Hematopoietic multipotent progenitor cell treated with erythropoietin and hydrocortisone succinate and interleukin-3 and kit ligand, for 15 days (in vitro differentiated cells): ENCODE measurements at places on chromosomes 7 and 10.

GRCh38 chr10:103990531-103990930, 23.6 kb downstream of the SLK start:
- no peak for DNase-seq

DNA sequence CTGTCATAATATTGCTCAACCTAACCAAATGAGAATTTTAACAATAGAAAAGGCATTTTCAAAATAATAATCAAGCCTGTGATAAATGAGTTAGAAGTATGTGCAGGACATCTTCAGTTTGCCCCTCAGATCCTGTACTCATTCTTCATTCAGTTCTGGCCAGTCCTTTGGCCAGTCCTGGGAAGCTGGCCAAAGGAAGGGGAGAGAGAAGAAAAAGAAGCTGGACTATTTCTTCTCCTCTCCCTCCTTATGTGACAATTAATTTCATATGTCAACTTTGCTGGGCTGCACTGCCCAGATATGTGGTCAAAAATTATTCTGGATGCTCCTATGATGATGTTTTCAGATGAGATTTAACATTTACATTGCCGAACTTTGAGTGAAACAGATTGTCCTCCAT, 31.6 kb upstream of the ITGB8 start:
- no peak for DNase-seq

GRCh38 chr10:30750971-30751677, 121.6 kb upstream of the LYZL2 start:
- no peak for DNase-seq

- peak; percentile 3 for DNase-seq
Measured at GRCh38 chr10:24360282-24361127, 151.6 kb downstream of the KIAA1217 start.

- DNase-seq, result no peak
Measured at GRCh38 chr7:30983914-30984247, 20.1 kb downstream of the GHRHR start.

DNA sequence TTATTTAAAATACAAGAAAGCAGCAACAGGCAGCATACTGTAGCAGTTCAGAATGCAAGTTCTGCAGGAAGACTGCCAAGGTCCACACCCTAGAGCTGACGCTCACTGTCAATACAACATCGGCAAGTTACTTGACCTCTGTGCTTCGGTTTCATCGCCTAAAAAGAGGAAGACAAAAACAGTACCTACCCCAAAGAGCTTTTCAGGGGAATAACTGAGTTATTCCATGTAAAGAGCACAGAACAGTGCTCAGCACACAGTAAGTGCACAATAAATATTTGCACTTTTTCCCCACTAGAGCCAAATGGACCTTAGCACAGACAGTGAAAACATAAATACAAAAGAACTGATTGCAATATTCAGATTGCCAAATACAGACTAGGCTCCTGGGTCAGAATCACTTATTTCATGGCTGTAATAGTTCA, 88.6 kb downstream of the USP6NL start:
- DNase-seq, result no peak

- DNase-seq, result no peak
Measured at GRCh38 chr7:139018910-139019309, 16.9 kb downstream of the ZC3HAV1L start.

DNA sequence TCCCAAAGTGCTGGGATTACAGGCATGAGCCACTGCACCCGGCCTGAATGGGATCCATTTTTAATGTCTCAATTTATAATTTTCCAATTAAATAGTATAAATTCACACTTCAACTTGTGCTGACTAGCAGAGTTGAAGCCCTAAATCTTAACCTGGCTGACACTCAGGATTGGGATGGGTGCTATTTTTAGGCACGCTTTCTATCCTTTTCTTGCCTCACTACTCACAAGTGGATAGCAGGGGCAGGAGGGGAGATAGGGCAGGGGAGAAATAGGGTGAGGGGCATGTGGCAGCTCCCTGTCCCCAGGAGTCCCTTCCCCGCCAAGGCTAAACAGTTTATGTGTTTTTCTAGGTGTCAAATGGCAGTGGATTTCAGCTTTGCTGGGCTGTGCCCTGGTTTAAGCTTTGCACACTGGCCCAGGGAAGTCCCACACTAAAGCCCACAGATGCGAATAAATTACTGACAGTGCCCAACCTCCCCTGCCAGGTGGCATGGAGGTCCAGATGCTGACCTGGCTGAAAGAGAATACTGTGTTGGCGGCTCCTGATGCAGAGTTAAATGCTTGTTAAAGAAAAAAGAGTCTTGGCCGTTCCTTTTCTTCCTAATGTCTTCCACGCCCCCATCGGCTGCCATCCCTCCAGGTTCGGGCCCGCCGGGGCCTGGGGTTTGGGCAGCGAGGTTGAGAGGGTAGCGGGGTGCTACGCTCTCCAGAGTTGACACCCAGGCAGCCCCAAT, 36.2 kb upstream of the EFCAB10 start:
- DNase-seq, result no peak

DNA sequence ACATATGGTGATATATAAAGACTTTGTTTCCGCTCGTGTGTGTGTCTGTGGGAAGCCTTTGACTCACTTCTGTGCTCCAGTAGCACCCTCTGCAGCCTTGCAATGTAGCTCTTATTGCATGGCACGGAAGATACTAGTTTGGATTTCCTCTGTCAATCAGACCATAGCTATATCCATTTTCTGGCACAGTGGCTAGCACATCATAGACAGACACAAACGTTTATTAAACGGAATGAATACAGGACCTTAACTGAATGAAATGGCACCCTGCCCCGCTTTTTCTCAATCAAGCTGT, 124.0 kb upstream of the PTPN20 start:
- DNase-seq, result peak; percentile 47

DNA sequence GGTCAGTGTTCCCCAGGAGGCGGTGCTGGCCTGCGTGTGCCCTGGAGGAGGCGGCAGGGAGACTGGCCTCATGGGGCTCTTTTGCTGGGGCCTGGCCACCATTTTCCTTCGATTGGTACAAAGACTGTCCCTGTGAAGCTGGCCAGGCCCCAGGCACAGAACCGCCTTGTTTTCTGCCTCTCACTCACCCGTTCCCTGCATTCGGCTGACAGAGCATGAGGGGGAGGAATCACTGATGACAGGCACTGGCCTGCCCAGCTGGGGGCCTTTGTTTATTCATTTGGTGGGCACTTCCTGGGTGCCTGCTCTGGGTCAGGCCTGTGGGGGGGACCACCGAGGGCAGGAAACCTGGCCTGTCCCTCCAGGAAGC, 139.2 kb downstream of the FAM53B start:
- DNase-seq, result no peak

DNA sequence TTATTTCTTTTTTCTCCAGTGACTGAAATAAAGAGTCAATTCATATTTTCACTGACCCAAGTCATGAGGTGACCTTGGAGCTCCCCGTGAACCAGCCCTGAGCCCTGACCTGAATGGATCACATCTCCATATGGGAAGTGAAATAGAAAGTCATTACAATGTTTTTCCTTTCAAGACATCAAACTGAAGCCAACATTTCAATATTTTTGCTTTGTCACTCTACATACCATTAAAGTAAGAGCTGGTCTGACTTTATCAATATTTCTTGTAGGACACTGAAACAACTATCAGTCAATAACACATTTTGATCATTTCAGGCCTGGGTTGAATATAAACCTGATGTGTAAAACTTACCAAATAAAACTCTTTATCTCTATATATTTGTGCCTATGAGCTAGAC, 249.8 kb upstream of the PHF14 start:
- DNase-seq, result peak; percentile 15

DNA sequence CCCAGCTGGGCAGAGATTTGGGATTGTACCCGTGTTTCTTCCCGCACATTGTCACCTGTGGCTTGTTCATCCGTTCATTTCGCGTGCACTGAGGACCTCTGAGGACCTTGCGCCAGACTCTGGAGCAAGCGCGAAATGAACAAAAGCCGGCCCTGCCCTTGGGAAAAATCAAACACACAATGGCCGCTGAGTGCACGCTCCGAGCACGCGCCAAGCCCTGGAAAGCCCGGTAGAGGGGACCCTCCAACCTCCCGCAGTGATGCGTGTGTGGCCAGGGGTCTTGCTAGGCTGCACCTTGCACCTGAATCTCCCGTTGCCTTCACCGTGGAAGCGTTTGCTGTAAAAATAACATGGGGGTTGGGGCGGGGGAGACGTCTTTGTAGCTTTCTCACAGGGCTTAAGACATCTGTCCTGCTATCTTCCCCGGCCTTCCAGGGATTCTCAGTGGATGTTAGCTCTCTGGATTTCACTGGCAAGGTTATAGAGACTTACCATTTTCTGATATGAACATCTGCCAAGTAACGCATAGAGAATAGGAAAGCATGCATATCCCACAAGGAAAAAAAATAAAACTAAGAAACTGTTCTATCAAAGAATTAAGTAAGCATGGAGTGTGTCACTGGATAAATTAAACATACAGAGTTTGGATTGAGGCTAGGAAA, 37.3 kb downstream of the ZNF777 start:
- no peak for DNase-seq

GRCh38 chr10:90289037-90289436, 568.8 kb downstream of the HTR7 start:
- no peak for DNase-seq

DNA sequence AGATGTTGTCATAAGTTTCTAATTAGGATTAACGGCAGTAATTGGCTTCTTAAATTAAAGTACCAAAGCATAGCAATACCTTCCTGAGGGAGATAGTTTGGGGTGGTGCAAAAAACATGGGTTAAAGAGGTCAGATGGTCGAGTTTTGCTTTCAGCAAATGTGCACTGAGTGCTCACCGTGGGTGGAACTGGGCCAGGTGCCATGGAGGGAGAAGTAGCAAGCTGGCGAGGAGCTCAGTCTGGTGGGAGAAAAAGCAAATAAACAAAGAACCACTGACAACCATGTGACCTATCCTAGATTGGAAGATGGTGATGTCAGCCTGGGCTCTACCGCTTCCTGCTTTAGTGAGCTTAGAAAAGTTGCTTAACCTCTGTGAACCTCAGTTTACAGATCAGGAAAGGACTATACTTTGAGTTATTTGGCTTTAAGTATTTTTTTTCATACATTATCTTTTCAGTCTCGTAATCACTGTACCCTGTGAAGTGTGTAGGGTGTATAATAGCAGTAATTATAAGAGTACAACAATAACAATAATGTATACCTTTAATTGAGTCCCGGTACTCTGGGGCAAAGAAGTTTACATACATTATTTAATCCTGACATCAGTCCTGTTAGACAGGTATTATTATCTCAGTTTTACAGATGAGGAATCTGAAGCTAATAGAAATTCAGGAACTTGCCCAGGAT, 69.0 kb upstream of the PDCD4 start:
- DNase-seq, result no peak

DNA sequence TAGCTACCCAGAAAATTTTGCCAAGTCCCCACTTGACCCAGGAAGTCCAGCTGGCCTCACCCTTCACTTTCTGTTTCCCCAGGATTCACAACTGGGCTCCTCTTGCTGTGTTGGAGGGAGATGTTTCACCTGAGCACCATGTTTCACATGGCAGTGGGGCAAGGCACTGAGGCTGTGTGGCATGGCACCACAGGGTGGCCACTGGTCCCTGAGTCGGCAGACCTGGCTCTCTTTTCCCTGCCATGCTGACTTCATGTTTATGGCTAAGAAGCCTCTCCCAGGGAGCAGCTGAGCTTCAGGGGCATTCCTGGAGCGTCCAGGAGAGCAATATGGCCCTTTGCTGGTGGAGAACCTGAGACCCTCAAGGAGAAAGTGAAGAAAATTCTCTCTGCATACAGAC, 266.9 kb downstream of the RPS24 start:
- DNase-seq, result no peak

DNA sequence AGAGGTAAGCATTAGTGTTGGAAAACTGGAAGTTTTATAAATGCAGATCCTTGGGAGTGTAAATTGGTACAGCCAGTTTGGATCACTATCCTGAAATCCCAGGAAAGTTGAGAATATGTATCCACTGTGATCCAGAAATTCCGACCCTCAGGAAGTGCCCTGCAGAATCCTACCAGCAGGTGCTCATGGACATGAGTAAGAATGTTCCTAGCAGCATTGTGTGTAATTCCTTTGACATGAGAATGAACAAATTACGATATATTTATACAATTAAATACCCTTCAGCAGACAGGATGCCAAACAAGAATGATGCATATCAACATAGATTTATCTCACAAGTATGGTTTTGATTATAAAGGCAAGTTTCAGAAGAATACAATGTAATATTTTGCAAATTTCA, 181.6 kb downstream of the XPNPEP1 start:
- DNase-seq, result no peak

- no peak for DNase-seq
Measured at GRCh38 chr10:62738916-62739315, 65.6 kb upstream of the ADO start.

DNA sequence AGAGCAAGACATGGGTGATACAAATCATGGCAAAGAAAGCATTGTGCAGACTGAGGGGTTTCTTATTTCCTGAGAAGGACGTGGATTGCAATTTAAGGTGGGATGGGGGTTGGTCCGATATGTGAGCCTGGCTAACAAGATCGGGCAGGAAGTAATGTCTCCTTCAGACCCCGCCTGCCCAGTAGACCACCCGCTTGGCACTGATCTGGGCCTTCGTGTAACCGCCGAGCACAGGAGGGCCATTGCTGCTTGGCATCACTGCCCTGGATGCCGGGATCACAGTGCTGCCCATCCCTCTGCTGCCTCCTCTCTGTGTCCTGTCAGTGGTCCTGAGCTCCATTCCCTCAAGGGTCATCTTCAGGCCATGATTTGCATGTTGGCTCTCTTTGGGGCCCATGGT, 214.6 kb upstream of the ZNF32 start:
- DNase-seq, result no peak

DNA sequence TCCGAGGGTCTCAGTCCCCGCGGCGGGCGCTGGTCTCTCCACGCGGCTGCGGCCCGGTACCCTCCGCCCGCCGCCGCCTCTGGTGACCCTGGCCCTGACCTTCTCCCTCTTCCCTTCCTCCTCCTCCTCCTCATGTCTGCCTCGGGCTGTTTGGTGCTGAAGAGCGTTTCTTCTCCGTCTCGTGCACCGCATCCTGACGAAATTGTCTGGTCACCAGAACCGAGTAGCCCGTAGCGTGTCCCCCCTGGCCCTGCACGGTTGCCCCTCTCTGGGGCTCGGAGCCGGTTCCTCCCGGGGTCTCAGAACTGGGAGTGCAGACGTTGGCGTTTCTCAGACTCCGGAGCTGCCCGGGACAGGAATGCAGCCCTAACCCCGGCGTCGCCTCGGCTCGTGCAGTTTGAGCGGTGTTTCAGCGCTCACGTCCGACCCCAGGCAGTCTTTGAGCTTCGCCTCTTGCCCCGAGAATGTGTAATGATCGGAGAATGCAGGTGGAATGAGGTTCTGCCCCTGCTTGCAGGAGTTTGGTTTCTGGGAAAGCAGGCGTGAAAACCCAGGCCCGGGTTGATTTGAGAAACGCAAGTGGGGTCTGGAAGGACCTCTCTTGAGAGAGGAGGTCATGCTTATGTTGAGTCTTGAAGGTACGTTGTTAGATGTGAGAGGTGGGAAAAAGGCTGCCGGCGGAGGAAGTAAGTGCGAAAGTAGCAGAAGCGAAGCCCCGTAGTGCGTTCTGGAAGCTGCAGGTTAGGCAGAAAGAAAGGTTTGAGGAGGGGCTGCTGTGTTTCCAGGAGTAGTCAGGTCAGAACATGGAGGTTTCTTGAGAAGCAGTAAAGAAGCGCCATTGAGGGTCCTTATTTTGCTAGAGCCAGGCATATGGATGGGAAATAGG, 743 bp downstream of the RBM17 start:
- peak; percentile 15 for DNase-seq
